ENCODE measurements at places on chromosomes 12 and 14.

DNA sequence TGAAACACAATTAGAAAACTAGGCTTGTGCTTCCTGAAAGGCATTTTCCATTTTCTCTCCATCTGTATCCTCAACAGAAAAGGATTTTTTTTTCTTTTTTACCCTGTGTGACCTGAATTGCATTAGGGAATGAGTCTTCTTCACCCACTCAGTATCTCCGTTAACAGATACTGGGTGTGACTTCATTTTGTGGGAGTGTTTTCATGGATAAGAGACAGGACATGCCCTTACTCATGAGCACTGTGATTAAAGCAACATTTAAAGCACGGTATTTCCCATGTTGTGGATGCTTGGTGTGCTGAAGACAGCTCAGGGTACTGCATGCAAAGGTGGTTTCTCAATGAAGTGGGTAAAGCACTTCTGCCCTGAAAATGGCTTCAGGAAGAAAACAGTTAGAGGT, 1397.3 kb upstream of the TMEM132C start:
- no peak overlapping the region for H3K4me3 ChIP-seq
- H3K27me3 ChIP-seq, result no peaks in the 10 kb centered on the region
- DNase-seq, result no peak

- H3K27ac ChIP-seq, result no peak overlapping the region
- H3K27me3 ChIP-seq, result no peaks in the 10 kb centered on the region
- H3K4me1 ChIP-seq, result peaks cover 6% of the 10 kb centered on the region
- H3K4me3 ChIP-seq, result no peak overlapping the region
Measured at GRCh38 chr14:34833549-34834523, 41.3 kb downstream of the BAZ1A start.

- no peaks in the 10 kb centered on the region for H3K36me3 ChIP-seq
- peaks cover 29% of the 10 kb centered on the region for H3K4me1 ChIP-seq
Measured at GRCh38 chr14:54329082-54329695, 67.6 kb upstream of the CDKN3 start.

- H3K4me1 ChIP-seq, result no peaks in the 10 kb centered on the region
- DNase-seq, result no peak
- no peaks in the 10 kb centered on the region for H3K36me3 ChIP-seq
- no peak overlapping the region for H3K27ac ChIP-seq
- no peaks in the 10 kb centered on the region for H3K27me3 ChIP-seq
- H3K4me3 ChIP-seq, result no peak overlapping the region
Measured at GRCh38 chr12:116018282-116018681, 259.2 kb downstream of the MED13L start.

GRCh38 chr12:103542078-103542477, 45.0 kb upstream of the STAB2 start:
- H3K4me3 ChIP-seq, result no peak overlapping the region
- H3K36me3 ChIP-seq, result no peaks in the 10 kb centered on the region
- no peak overlapping the region for H3K27ac ChIP-seq
- H3K4me1 ChIP-seq, result no peaks in the 10 kb centered on the region
- peaks cover 7% of the 10 kb centered on the region for H3K27me3 ChIP-seq
- no peak for DNase-seq
